ENCODE measurements at places on chromosomes 11 and 22. TPM values are rescaled to one million over a fixed set of nuclear protein-coding genes. Genes with fewer than 3 reads are reported as not detected.

The LRRC74B gene
- not detected for total RNA-seq

The A4GALT gene
- 12.3 TPM for total RNA-seq

The CBY1 gene
- 8.8 TPM for total RNA-seq

The RBM4 gene
- 170 TPM for total RNA-seq

The OR56A1 gene
- total RNA-seq: not detected

The KDM4E gene
- total RNA-seq: not detected

The SYT12 gene
- total RNA-seq: 0.13 TPM

The ANKK1 gene
- not detected for total RNA-seq

The TEX12 gene
- not detected for total RNA-seq

The MRGPRX3 gene
- total RNA-seq: not detected

DNA sequence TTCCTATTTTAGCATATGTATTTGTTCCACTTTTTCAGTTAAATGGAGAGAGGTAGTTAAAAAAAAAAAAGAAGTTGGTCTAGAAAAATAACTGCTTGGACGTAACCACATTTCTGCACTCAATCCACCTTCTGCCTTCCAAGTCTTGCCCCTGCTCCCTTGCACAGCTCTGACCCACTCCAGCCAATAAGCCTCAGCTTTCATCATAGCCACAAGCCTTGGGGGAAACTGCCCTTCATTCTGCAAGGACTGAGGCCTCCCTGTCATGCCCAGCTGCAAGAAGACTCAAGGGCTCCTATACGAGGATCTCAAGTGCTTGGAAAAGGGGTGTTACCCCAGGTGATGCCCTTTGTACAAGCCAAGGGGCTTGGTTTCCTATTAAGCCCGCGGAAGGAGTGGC is 36.0 kb upstream of the OAF start:
- H3K4me3 ChIP-seq: no peak overlapping the region
- no peaks in the 10 kb centered on the region for H3K4me1 ChIP-seq
- H3K27me3 ChIP-seq: no peaks in the 10 kb centered on the region

DNA sequence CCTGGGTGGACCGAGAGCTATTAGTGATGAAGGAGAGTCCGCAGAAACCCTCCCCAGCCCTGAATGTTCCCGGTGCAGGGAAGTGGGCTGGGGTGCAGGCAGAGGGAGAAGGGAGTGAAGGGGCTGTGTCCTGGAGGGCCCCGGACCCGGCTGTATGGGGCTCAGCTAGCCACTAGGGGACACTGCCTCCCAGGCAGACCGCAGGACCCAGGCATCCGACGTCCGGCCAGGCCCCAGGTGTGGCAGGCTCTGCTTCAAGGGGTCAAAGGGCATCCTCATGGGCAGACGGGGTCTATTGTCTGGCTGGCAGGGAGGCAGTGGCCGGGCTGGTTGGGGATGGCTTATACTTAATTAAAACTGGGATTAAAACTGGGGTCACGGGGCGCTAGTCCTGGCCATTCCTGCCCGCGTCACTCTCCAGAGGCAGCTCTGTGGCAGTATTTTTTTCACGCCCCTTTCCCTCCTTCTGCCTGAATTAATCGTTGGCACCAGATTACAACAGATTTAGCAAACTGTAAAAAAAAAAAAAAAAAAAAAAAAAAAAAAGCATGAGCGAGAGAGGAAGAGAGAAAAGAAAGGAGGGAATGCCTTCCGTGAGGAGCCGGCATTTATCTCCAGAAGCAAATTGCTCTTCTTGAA is 5.1 kb downstream of the FLRT1 start:
- H3K4me3 ChIP-seq: no peak overlapping the region
- H3K27ac ChIP-seq: no peak overlapping the region
- H3K4me1 ChIP-seq: peaks cover 11% of the 10 kb centered on the region
- no peak for DNase-seq
- H3K36me3 ChIP-seq: no peaks in the 10 kb centered on the region
- H3K27me3 ChIP-seq: peaks cover 16% of the 10 kb centered on the region

GRCh38 chr22:23138584-23139435 is 3.0 kb downstream of the RSPH14 start:
- H3K27ac ChIP-seq: no peak overlapping the region
- peaks cover 15% of the 10 kb centered on the region for H3K4me1 ChIP-seq
- no peaks in the 10 kb centered on the region for H3K27me3 ChIP-seq
- no peak for DNase-seq
- H3K4me3 ChIP-seq: no peak overlapping the region

DNA sequence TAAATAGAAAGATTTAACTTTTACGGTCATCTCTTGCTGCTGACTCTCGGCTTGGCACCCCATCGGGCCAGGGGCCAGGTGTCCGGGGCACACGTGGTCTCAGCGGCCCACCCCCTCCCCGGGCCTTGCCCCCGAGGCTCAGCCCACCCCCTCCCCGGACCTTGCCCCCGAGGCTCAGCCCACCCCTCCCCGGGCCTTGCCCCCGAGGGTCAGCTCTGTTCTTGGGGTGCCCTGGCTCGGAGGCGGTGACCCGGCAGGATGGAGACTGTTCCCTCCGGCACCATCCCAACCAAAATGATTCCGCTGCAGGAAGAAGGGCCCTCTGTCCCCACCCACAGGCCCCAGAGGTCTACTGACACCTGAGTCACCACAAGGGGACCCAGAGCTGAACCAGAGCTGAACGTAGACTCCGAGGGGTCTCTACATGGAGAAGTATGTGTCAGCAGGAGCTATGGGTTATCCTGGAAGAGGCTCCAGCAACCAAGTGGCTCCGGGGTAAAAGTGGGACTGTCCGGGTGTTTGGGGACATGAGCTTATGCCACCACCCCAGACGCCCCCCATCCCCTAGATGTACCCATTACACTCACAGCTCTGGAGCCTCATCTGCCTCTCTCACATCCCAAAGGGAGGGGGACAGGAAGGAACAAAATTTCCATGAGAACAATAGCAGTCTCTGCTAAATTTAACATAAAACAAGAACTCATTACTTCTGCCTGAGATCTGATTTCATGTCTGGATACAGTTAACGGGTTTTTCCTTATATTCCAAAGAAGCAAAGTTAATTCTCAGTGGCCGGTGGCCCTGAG is 38.4 kb downstream of the MACROD1 start:
- H3K36me3 ChIP-seq: no peaks in the 10 kb centered on the region
- no peak for DNase-seq
- no peak overlapping the region for H3K27ac ChIP-seq

GRCh38 chr22:17284466-17284865 is 65.2 kb upstream of the ADA2 start:
- no peaks in the 10 kb centered on the region for H3K4me1 ChIP-seq
- no peak for DNase-seq
- no peaks in the 10 kb centered on the region for H3K36me3 ChIP-seq
- H3K27me3 ChIP-seq: no peaks in the 10 kb centered on the region
- no peak overlapping the region for H3K27ac ChIP-seq
- H3K4me3 ChIP-seq: no peak overlapping the region

DNA sequence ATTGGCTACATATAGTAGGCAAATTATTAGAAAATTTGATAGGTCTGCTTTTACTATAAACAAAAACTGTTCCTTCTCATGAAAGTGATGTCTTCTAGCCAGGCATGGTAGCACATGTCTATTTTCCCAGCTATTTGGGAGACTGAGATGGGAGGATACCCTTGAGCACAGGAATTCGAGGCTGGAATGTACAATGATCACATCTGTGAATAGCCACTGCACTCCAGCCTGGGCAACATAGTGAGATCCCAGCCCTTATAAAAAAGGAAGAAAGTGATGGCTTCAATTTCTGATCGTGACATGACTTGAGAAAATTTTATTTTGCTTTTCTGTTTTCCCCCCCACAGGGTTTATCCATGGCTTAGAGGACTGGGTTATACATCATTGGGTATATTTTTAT is 19.5 kb upstream of the B3GNT6 start:
- no peaks in the 10 kb centered on the region for H3K27me3 ChIP-seq
- H3K36me3 ChIP-seq: no peaks in the 10 kb centered on the region
- H3K4me3 ChIP-seq: no peak overlapping the region
- peaks cover 17% of the 10 kb centered on the region for H3K4me1 ChIP-seq
- no peak for DNase-seq

DNA sequence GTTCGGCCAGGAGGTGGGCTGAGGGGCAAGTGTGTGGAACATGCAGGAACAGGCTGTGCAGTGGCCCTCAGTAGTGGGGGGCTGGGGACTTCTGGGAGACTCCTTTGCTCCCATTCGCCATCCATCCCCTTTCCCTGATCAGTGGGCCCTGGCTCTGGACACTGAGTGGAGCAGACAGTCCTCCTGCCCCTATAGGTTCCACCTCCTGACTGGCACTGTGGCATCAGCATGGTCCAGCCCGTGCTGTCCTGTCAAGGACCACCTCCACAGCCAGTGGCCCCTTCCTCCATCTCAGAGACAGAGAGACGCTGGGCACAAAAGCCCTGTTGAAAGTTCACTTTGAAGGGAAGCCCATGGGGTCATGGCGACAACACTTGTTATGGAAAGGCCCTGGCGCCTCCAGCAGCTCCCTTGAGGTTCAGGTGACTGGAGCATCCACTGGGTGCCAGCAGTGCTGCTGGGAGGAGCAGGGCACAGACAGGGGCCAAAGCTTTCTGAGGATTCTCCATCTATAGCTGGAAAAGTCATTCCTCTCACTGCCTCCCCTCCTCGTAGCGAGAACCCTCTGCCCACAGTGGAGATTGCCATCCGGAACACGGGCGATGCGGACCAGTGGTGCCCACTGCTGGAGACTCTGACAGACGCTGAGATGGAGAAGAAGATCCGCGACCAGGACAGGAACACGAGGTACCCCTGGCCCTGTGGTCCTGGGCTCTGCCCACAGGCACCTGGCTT is 5.6 kb downstream of the DERL3 start:
- H3K4me3 ChIP-seq: no peak overlapping the region
- DNase-seq: no peak
- peaks cover 84% of the 10 kb centered on the region for H3K36me3 ChIP-seq
- peaks cover 19% of the 10 kb centered on the region for H3K4me1 ChIP-seq
- no peaks in the 10 kb centered on the region for H3K27me3 ChIP-seq
- H3K27ac ChIP-seq: no peak overlapping the region

GRCh38 chr22:30212363-30212995 is 34.1 kb downstream of the LIF start:
- DNase-seq: peak; percentile 85
- peak overlapping the region; percentile 53 for H3K27ac ChIP-seq
- H3K27me3 ChIP-seq: no peaks in the 10 kb centered on the region
- no peaks in the 10 kb centered on the region for H3K36me3 ChIP-seq
- H3K4me1 ChIP-seq: peaks cover 61% of the 10 kb centered on the region

- H3K4me1 ChIP-seq: no peaks in the 10 kb centered on the region
- no peak for DNase-seq
- H3K36me3 ChIP-seq: no peaks in the 10 kb centered on the region
- H3K27me3 ChIP-seq: peaks cover 43% of the 10 kb centered on the region
- H3K4me3 ChIP-seq: no peak overlapping the region
Observed at GRCh38 chr22:36745301-36745995, 30.5 kb downstream of the IFT27 start.

GRCh38 chr22:43404673-43405385 is 7.0 kb upstream of the MPPED1 start:
- H3K27me3 ChIP-seq: peaks cover 4% of the 10 kb centered on the region
- H3K36me3 ChIP-seq: no peaks in the 10 kb centered on the region
- no peak overlapping the region for H3K27ac ChIP-seq
- DNase-seq: no peak
- H3K4me1 ChIP-seq: no peaks in the 10 kb centered on the region

DNA sequence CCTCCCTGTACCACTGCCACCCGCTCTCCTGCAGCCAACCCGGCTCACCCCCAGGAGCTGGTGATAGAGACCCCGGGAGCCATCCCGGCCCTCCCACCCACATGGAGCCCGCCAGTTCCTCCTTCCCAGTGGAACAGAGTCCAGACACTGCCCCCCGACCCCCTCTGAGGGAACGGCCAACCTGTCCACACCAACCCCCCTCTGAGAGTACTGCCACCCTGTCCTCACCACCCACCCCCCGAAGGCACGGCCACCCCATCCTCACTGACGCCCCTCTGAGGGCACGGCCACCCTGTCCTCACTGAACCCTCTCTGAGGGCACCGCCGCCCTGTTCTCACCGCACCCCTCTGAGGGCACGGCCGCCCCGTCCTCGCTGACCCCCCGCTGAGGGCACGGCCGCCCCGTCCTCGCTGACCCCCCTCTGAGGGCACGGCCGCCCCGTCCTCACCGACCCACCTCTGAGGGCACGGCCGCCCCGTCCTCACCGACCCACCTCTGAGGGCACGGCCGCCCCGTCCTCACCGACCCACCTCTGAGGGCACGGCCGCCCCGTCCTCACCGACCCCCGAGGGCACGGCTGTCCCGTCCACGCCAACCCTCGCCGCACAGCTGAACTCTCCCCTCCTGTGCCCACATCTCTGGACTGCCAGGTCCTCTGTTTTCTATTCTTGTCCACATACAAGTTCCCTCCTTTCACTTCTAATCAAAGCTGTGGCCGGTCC is 18.0 kb downstream of the TOLLIP start:
- no peak overlapping the region for H3K27ac ChIP-seq
- H3K36me3 ChIP-seq: peaks cover 4% of the 10 kb centered on the region
- DNase-seq: no peak
- H3K4me3 ChIP-seq: no peak overlapping the region
- H3K27me3 ChIP-seq: no peaks in the 10 kb centered on the region

DNA sequence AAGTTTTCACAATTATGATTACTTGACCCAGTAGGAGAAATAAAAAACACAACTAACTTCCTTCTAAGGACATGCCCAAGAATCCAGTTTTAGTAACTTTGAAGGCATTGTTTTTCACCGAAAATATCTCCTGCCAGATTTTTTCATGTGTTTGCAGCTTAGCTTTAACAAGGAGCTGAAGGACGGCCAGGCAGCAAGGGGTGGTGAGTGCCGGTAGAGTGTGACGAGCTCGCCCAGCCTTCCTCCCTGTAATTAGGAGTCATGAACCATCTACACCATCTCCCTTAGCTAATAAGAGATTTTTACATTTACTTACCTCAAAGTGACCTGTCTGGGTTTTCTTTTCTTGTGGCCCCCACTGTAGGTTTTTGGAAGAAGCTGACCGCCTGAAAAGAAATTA is 72.0 kb downstream of the BMAL1 start:
- H3K27ac ChIP-seq: no peak overlapping the region
- H3K36me3 ChIP-seq: no peaks in the 10 kb centered on the region
- DNase-seq: no peak

DNA sequence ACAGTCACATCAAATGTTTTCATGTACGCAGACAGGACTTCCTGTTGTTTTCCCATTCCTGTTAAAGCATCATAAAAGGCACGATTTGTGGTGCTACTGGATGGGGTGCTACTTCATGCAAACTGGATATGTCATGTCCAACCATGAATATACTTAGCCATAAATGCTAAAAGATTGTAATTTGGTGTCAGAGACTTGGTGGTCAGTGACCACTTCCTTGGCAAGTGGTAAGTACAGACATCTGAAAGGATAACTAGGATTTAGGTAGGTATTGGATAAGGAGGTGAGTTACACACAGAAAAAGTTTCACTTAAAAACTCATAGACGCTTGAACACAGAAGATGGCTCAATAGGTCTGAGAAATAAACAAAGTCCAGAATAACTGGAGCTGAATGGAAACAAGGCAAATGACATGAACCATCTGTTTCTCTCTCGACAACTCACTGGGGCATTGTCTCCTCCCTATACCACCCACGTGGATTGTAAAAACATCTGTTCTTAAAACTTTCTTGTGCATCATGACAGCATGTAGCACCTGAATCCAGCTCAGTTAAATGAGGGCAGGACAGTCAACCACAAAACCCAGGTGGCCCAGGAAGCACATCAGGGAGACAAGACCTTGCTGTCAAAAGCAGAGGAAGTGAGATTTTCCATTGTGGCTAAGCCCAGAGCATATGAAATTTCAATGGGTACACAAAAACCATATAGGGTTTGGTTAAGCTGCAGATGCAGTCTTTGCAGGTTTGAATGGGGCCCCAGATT is 22.1 kb upstream of the IGLL5 start:
- DNase-seq: peak; percentile 61
- H3K4me1 ChIP-seq: peaks cover 38% of the 10 kb centered on the region
- H3K27ac ChIP-seq: no peak overlapping the region
- H3K36me3 ChIP-seq: no peaks in the 10 kb centered on the region
- no peak overlapping the region for H3K4me3 ChIP-seq
- H3K27me3 ChIP-seq: no peaks in the 10 kb centered on the region

Data from SJSA1 (cell line).